Naive thymus-derived CD8-positive, alpha-beta T cell (primary cell): ENCODE measurements at places on chromosomes 6 and 20. TPM values are rescaled to one million over a fixed set of nuclear protein-coding genes. Genes with fewer than 3 reads are reported as not detected.

DNA sequence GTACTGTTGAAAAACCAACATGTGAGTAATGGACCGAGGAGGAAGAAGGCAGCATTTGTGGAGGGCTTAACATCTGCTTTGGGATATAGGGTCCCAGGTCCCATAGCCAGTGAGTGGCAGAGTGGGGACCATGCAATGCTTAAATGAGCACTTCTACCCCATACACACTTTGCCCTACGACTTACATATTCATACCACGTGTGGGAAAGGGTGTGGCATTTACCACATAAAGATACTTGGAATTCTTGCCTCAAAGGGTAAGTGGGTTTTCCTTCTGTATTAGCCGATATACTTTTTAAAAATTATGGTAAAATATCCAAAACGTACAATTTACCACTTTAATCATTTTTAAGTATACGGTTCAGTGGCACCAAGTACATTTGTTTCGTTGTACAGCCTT lies 199.3 kb downstream of the BACH2 start:
- H3K4me1 ChIP-seq = peaks cover 91% of the 10 kb centered on the region
- H3K36me3 ChIP-seq = peaks cover 5% of the 10 kb centered on the region
- no peaks in the 10 kb centered on the region for H3K27me3 ChIP-seq
- DNase-seq = no peak
- H3K4me3 ChIP-seq = no peak overlapping the region
- peak overlapping the region; percentile 86 for H3K27ac ChIP-seq

GRCh38 chr6:157600807-157601206 lies 219.8 kb downstream of the ZDHHC14 start:
- H3K36me3 ChIP-seq = no peaks in the 10 kb centered on the region
- H3K27me3 ChIP-seq = no peaks in the 10 kb centered on the region
- H3K4me3 ChIP-seq = no peak overlapping the region
- no peak overlapping the region for H3K27ac ChIP-seq
- H3K4me1 ChIP-seq = no peaks in the 10 kb centered on the region
- DNase-seq = no peak

GRCh38 chr6:37696841-37697662 lies 631 bp downstream of the MDGA1 start:
- DNase-seq = peak; percentile 31
- peak overlapping the region; percentile 83 for H3K4me3 ChIP-seq
- H3K36me3 ChIP-seq = no peaks in the 10 kb centered on the region

The C4B gene
- total RNA-seq = 8.7 TPM

The SLC16A10 gene
- total RNA-seq = 24.7 TPM
